ENCODE measurements at places on chromosomes 3 and 15. TPM values are rescaled to one million over a fixed set of nuclear protein-coding genes. Genes with fewer than 3 reads are reported as not detected.

ATP13A5 gene
- 12.0 TPM for total RNA-seq

TIMP4 gene
- 6.7 TPM for total RNA-seq

- DNase-seq: no peak
Measured at GRCh38 chr3:39154280-39155021, 1.1 kb upstream of the CSRNP1 start.

DNA sequence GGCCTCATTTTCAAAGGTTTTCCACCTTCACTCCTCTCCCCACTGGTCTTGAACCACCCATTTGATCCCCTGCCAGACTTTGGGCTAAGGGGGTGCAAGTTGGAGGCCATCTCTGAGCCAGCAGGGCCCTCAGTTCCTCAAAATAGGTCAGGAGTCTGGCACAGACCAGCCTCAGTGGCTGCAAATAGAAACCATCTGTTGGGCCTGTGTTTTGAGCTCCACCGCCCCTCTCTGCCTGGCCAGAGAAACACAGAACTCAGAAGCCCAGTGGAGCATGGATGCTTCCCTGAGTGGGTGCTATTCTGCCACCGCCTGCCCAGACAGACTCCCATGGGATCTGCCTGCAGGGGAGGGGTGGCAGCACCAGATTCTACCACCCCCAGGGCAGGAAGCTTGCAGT, 56.3 kb downstream of the CORO2B start:
- no peak for DNase-seq

DNA sequence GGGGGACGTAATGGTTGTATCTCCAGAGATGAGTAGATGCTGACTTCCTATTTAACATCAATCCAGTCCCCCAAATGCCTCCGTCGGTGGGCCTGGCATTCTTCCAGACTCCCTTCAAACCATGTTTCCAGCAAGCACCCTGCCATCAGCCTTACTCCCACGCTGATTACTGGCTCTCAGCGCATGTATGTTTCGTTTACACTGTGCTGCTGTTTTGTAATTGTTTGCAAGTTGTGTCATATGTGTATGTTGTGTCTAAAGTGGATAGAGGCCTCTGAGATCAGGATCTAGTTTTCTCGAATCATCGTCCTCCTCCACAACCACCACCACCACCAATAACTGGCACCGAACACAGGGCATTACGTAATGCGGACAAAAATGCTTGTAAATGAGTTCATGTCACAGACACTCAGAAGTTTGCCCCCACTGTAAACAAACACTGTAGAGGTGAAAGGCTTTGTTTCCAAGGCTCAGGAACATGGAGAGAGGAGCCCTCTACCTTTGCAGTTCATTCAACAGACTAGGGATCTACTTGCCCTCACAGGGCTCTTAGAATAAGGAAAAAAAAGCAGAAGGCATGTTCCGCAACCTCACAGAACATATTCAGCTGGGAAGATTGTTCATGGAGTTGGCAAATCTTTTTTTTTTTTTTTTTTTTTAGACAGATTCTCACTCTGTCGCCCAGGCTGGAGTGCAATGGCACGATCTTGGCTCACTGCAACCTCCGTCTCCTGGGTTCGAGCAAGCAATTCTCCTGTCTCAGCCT, 46.1 kb upstream of the SEMA4B start:
- peak; percentile 32 for DNase-seq

Data from umbilical cord (tissue), 2 donors.